ENCODE measurements at places on chromosomes 3 and 15.

GRCh38 chr3:73592154-73593144 is 32.3 kb downstream of the PDZRN3 start:
- DNase-seq = peak; percentile 67

- no peak for DNase-seq
These were observed 19.3 kb upstream of the TMEM42 start for GRCh38 chr3:44842376-44842775.

DNA sequence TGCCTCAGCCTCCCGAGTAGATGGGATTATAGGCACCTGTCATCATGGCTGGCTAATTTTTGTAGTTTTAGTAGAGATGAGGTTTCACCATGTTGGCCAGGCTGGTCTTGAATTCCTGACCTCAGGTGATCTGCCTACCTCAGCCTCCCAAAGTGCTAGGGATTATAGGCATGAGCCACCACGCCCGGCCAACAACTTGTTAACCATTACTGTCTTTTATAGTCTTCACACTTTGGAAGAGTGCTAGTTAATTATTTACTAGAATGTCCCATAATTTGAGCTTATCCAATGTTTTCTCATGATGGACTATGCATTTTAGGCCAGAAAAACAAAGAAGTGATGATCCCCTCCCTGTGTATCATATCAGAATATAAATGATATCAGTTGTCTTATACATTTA is 288.6 kb upstream of the CBLB start:
- no peak for DNase-seq

GRCh38 chr3:100899440-100900091 is 93.7 kb downstream of the ABI3BP start:
- DNase-seq = no peak

DNA sequence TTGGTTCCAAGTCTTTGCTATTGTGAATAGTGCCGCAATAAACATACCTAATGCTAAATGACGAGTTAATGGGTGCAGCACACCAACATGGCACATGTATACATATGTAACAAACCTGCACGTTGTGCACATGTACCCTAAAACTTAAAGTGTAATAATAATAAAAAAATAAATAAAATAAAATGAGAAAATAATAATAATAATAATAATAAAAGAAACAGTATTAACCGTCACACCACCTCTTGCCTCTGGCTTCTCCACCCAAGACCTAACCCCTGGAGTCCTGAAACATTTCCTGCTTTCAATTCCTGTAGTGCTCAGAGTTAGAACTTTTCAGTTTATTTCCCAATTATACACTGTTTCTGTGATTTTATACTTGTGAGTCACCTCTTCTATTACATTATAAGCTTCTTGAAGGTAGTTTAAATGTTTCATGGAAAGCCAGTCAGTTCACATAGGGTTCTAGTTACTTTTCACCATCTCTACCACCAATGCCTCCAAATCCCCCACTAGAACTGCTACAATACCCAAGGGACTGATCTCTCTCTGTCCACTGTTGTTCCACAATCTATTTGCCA is 18.4 kb upstream of the GHSR start:
- DNase-seq = no peak

DNA sequence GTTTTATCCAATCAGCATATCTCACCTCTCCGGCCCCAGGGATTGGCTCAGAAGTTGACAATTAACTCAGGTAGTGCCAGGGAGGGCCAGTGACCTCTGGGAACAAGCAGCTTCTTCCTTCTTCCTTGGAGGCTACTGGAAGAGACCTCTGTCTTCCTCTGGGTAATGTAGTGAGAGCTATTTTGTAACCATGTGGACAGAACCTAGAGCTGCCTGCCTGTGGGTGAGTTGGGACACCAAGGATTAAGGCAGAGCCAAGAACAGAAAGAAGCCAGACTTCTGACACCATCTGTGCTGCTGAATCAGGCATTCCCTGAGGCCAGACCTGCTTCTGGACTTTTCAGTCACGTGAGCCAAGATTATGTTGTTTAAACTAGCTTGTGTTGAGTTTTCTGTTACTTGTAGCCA is 5.9 kb upstream of the NDUFAF1 start:
- no peak for DNase-seq

DNA sequence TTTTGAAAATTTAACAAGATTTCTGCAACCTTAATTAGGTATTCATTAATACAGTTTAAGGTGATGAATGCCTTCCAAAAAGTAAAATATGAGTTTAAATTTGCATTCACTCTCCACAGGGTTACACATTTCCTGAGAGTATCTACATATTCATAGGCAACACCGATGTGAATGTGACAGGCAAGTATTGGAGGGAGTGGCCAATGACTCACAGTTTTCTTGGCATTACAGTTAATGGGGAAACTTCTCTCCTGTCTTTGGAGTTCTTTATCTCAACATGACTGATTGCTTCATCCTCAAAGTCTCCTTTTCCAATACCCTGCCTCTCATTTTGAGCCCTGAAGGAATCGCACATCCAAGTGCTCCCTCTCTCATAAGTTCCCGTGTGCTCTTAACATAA is 181.9 kb upstream of the CHL1 start:
- DNase-seq = no peak

All from DMS153 (cell line).